ENCODE measurements at places on chromosomes 1 and 21. TPM values are rescaled to one million over a fixed set of nuclear protein-coding genes. Genes with fewer than 3 reads are reported as not detected.

DNA sequence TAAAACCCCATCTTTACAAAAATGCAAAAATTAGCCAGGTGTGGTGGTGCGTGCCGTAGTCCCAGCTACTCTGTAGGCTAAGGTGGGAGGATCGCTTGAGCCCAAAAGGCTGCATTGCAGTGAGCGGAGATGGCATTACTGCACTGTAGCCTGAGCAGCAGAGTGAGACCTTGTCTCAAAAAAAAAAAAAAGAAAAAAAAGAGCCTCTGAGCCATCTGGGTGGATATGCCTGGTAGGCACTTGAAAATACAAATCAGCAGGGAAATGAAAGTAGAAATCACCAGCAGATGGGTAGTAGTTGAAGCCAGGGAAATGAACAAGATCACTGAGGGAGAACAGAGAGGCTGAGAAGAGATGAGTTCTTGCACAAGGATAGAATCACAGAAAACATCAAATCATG lies 131.0 kb upstream of the HMCN1 start:
- H3K27me3 ChIP-seq: no peaks in the 10 kb centered on the region
- no peak for DNase-seq
- H3K36me3 ChIP-seq: no peaks in the 10 kb centered on the region
- no peak overlapping the region for H3K27ac ChIP-seq

GRCh38 chr1:88985032-88985431 lies 7.4 kb downstream of the KYAT3 start:
- H3K4me1 ChIP-seq: peaks cover 13% of the 10 kb centered on the region
- H3K36me3 ChIP-seq: peaks cover 76% of the 10 kb centered on the region
- H3K4me3 ChIP-seq: peak overlapping the region; percentile 47
- H3K27ac ChIP-seq: peak overlapping the region; percentile 86
- no peaks in the 10 kb centered on the region for H3K27me3 ChIP-seq

DNA sequence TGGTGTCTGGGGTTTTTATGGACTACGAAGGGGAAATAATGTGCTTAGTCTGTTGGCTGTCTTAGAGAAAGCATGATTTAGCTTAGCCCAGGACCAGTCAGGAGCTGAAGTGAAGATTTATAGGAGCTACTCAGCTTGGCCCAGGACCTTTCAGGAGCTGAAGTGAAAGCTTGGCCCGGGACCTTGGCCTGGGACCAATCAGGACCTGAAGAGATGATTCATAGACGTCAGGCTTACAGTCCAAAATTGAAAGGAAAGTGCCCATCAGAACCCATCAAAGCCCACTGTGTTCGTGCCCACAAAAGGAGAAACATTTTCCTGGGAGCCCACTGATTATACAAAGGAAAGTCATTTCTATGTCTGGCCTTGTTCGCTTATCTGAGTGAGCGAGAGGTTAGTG lies 35.6 kb downstream of the MSTO1 start:
- no peak overlapping the region for H3K4me3 ChIP-seq
- no peaks in the 10 kb centered on the region for H3K27me3 ChIP-seq
- no peaks in the 10 kb centered on the region for H3K36me3 ChIP-seq
- DNase-seq: no peak
- no peak overlapping the region for H3K27ac ChIP-seq

NBPF6 gene
- total RNA-seq: not detected

All from type B pancreatic cell (in vitro differentiated cells).